ENCODE measurements at places on chromosomes 16 and 17.

GRCh38 chr17:562174-562573, 152.5 kb downstream of the VPS53 start:
- no peak for DNase-seq

DNA sequence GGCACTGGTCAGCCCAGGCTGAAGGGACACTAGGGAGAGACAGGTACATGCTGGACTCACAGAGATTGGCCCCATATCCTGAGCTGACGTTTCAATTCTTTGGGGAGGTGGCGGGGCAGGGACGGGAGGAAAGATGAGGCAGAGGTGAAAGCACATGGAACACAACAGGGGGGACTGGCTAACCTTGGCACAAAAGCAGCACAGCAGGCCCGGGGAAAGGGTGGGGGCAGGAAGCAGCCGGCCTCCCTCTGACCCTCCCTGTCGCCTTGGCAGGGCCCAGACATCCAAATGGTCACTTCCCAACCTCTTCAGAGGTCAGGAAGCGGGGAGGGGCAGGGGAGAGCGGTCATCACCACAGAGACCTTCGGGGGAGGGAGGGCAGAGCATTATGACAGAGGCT, 6.6 kb downstream of the VAT1 start:
- DNase-seq, result no peak

DNA sequence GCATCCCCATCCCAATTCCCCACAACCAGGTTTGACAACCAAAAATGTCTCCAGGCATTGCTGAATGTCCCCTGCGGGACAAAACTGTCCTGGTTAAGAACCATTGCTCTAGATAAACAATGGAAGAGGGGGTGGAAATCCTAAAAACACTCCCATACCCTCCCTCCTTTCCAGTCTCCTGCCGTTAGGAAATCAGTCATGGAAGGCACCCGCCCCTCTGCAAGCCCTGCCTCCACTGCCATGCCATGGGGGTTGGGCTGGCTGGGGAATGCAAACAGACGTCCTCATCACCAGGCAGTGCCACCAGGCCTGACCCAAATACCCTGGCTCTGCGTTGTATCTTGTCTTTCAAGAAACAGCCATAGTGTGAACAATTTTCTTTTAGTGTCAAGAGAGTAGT, 57.5 kb downstream of the CYTH1 start:
- no peak for DNase-seq

- DNase-seq, result no peak
Measured at GRCh38 chr17:74987909-74988711, 678 bp downstream of the CDR2L start.

DNA sequence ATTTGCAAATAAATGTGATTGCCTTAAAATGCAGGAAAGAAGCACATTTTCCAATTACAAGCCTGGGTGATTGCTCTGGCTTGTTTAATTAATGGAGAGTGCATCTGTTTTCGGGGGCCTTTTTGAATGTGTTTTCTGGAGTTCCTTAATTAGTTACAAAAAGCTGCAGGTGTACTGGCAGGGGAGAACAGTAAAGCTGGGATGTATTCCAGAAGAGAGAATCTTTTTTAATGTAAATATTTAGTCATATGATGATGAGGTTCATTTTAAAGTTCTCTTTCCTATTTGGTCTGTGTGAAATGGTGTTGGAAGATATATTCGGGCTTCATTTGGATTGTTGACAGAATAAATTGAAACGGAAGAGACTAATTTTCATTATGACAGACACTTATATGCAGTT, 70.9 kb upstream of the N4BP1 start:
- no peak for DNase-seq

DNA sequence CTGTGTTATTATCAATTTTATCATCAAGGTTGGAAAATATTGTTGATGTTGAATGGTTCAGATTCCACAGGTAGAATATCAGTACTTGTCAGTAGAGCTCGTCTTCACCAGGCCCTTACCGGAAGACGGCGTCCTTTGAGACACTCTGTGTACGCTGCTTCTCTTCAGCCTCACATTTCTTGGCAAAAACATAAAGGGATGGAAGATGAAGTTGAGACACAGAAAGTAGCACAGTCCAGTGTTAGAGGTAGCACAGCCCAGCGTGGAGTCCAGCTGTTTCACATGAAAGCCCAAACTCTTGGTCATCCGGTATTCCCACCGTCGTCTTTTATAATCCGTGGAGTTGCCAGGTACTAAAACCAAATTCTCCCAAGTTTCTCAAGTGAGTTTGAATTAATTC, 30.4 kb downstream of the ATP2C2 start:
- DNase-seq, result no peak

- no peak for DNase-seq
Measured at GRCh38 chr16:363110-363765, 7.1 kb downstream of the MRPL28 start.

GRCh38 chr17:73465130-73465952, 153.5 kb upstream of the CDC42EP4 start:
- DNase-seq, result no peak

All from CD4-positive, alpha-beta T cell treated with Interleukin-15 for 4 hours (primary cell).